Cerebellum (tissue), 4 donors: ENCODE measurements at places on chromosomes 3 and 15. TPM values are rescaled to one million over a fixed set of nuclear protein-coding genes. Genes with fewer than 3 reads are reported as not detected.

The FAM174B gene
- total RNA-seq = 25.0 TPM

The CPEB1 gene
- total RNA-seq = 4.4 TPM

The CLPX gene
- 58.3 TPM for total RNA-seq

The GOLGA6D gene
- total RNA-seq = not detected

The PDZRN3 gene
- total RNA-seq = 14.1 TPM

The SAMD7 gene
- not detected for total RNA-seq

The KNL1 gene
- 17.7 TPM for total RNA-seq

The VEPH1 gene
- total RNA-seq = 19.1 TPM
